Anterior cingulate cortex (tissue), 58 donors: ENCODE measurements at places on chromosomes 1 and 21.

DNA sequence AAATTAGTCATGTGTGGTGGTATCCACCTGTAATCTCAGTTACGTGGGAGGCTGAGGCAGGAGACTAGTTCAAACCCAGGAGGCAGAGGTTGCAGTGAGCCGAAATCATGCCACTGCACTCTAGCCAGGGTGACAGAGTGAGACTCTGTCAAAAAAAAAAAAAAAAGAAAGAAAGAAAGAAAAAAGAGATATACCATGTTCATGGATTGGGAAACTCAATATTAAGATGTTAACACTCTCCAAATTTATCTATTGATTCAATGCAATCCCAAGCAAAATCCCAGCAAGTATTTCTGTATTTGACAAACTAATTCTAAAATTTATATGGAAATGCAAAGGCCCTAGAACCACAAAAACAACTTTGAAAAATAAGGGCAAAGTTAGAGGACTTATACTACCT, 11.0 kb upstream of the SHISAL2A start:
- DNase-seq, result no peak

DNA sequence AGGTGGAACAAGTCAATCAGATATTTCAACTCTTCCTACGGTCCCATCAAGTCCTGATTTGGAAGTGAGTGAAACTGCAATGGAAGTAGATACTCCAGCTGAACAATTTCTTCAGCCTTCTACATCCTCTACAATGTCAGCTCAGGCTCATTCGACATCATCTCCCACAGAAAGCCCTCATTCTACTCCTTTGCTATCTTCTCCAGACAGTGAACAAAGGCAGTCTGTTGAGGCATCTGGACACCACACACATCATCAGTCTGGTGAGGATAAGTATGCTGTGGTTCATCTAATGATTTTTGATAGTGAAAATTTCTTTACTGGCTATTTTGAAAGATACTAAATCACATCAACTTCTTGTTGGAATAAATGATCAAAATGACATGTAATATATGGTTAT, 67.7 kb upstream of the MPC2 start:
- DNase-seq, result peak; percentile 2

GRCh38 chr21:27268290-27268689, 301.4 kb upstream of the ADAMTS5 start:
- no peak for DNase-seq

DNA sequence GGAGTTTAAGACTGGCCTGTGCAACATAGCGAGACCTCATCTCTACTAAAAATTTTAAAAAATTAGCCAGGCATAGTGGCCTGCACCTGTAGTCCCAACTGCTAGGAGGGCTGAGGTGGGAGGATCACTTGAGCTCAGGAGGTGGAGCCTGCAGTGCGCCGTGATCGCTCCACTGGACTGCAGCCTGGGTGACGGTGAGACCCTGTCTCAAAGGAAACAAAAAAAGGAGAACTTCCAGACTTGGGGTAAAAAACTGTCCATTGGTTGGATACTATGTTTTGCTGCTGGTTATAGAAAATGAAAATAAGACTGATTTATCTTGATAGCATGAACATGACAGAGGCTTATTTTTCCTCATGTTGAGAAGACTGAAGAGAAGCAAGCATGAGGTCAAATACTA, 79.4 kb downstream of the WDR4 start:
- DNase-seq, result no peak

DNA sequence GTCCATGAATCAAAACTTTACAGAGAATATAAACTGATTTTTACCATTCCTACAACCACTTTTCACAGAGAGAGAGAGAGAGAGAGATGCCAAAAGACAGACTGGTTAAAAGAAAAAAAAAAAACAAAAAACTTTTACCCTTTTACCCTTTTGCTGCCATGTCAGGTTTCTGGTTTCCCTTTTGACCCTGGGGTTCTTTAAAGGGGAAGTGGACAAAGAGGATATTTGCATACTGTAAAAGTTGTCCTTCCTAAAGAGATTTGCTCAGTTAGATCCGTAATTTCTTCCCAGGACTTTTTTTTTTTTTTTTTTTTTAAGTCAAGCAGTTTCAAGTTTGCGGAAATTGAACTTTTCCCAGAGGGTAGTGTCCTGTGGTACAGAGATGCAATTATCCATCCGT, 287.8 kb upstream of the RGS18 start:
- no peak for DNase-seq

- DNase-seq, result no peak
Observed at GRCh38 chr1:222627232-222627631, 9.3 kb downstream of the MIA3 start.

DNA sequence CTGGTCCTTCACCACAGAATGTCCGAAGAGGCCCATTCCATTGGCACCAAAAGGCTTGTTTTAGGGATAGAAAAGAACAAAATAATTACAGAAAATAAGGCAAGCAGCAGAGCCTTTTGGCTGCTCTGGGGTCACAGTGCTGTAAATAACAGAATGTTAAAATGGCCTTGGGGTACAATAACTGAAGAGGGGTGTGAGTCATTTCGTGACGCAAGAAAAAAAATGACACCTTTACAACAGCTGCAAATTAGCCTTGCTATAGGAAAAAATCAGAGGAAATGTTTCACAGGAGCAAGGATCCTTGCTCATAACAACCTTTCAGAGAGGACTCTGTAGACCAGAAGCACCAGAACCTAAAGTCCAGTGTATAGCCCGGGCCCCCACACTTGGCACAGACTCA, 483.4 kb downstream of the OMA1 start:
- DNase-seq, result no peak

- no peak for DNase-seq
Observed at GRCh38 chr1:88730132-88730675, 46.1 kb downstream of the PKN2 start.

- DNase-seq, result no peak
Observed at GRCh38 chr1:211095381-211095780, 38.6 kb downstream of the KCNH1 start.

DNA sequence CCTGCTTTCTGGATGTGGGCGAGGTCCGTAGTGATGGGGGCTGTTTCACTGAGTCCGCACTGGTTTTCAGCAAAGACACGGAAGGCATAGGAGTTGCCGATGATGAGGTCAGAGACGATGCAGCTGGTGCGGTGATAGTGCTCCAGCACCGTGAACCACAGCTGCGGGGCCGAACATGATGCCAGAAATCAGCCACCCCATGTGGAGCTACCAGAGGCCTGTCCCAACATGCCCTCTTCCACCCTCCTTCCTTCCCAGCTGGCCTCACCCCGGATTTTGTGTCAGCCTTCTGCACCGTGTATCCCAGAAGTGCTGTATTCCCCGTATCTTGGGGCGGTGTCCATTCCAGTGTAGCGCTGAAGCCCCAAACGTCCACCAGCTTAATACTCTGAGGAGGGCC, 10.0 kb downstream of the MYBPHL start:
- DNase-seq, result no peak

GRCh38 chr1:111907321-111907720, 82.1 kb downstream of the KCND3 start:
- no peak for DNase-seq
